ENCODE measurements at places on chromosomes 12 and 14.

GRCh38 chr12:47205532-47206449, 126.0 kb upstream of the AMIGO2 start:
- H3K4me3 ChIP-seq: no peak overlapping the region
- no peaks in the 10 kb centered on the region for H3K27me3 ChIP-seq

GRCh38 chr14:23097786-23098185, 2.5 kb downstream of the C14orf119 start:
- no peak overlapping the region for H3K4me3 ChIP-seq
- no peaks in the 10 kb centered on the region for H3K27me3 ChIP-seq
- no peak overlapping the region for H3K27ac ChIP-seq

- peaks cover 30% of the 10 kb centered on the region for H3K4me1 ChIP-seq
- peaks cover 14% of the 10 kb centered on the region for H3K36me3 ChIP-seq
- no peak overlapping the region for H3K4me3 ChIP-seq
- no peaks in the 10 kb centered on the region for H3K27me3 ChIP-seq
- H3K27ac ChIP-seq: no peak overlapping the region
These were observed 59.7 kb downstream of the LGMN start for GRCh38 chr14:92688434-92689375.

GRCh38 chr14:99137913-99138571, 134.0 kb downstream of the BCL11B start:
- H3K27ac ChIP-seq: no peak overlapping the region
- H3K36me3 ChIP-seq: no peaks in the 10 kb centered on the region
- H3K27me3 ChIP-seq: no peaks in the 10 kb centered on the region
- H3K4me1 ChIP-seq: no peaks in the 10 kb centered on the region
- H3K4me3 ChIP-seq: no peak overlapping the region

GRCh38 chr12:5889381-5890047, 55.5 kb downstream of the ANO2 start:
- peak; percentile 42 for DNase-seq
- H3K4me1 ChIP-seq: no peaks in the 10 kb centered on the region
- H3K36me3 ChIP-seq: no peaks in the 10 kb centered on the region
- H3K27ac ChIP-seq: no peak overlapping the region

DNA sequence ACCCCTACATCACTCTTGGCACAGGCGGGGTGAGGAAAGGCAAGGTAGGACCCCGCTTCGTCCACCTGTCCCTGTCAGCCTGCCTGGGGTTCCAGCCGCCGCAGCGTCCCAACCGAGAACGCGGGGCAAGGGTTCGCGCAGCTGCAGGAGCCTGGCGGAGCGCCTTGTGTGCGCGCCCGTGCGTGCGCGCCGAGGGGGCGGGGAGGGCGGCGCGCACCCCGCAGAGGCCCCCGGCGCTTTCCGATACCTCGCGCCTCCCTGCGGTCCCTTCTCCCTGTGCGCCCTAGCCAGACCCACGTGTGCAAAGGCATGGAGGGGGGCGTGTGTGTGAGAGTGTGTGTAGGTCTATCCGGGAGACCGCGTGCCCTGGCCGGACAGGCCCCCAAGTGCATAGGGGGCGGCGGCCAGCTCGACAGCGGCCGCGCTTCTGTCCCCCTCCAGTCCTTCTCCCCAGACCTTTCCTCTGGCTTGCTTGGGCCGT, 122.4 kb downstream of the TSPAN9 start:
- peak overlapping the region; percentile 94 for H3K27ac ChIP-seq
- H3K27me3 ChIP-seq: no peaks in the 10 kb centered on the region
- peak overlapping the region; percentile 55 for H3K4me3 ChIP-seq
- no peak for DNase-seq
- peaks cover 50% of the 10 kb centered on the region for H3K4me1 ChIP-seq
- H3K36me3 ChIP-seq: no peaks in the 10 kb centered on the region

- H3K4me1 ChIP-seq: no peaks in the 10 kb centered on the region
- no peaks in the 10 kb centered on the region for H3K27me3 ChIP-seq
- H3K4me3 ChIP-seq: no peak overlapping the region
- DNase-seq: no peak
- no peak overlapping the region for H3K27ac ChIP-seq
- H3K36me3 ChIP-seq: peaks cover 33% of the 10 kb centered on the region
These were observed 142.6 kb downstream of the EPS8 start for GRCh38 chr12:15646581-15646980.

- H3K27ac ChIP-seq: no peak overlapping the region
- no peak overlapping the region for H3K4me3 ChIP-seq
- no peak for DNase-seq
- no peaks in the 10 kb centered on the region for H3K36me3 ChIP-seq
- H3K4me1 ChIP-seq: peaks cover 9% of the 10 kb centered on the region
These were observed 3.5 kb upstream of the SEL1L start for GRCh38 chr14:81537193-81537592.

DNA sequence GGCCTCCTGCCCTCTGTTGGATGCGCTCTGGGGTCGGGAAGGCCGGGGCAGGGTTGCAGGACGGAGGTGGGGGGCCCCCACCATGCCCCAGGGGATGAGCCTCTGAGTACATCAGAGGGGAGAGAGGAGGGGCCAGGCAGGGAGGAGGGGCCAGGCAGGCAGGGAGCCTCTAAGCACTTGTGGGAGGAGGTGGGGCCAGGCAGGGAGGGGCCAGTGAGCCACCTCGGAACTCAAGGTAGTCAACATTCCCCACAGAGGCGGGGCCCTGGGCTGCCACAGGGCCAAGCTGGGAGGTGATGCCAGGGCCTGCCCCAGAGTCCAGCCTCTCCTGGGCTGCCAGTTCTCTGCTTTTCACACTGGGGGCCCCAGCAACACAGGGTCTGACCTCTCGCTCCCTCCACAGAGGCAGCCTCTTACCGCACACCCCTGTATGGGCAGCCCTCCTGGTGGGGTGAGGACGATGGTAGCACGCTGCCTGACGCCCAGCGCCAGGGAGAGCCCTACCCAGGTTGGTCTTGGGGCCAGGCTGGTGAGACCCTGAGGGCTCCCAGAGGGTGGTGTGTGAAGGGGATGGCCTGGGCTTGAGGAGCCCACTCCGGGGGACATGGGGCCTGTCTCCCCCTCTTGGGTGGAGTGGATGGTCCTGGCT, 17.4 kb downstream of the CEP170B start:
- H3K36me3 ChIP-seq: peaks cover 35% of the 10 kb centered on the region
- H3K4me3 ChIP-seq: no peak overlapping the region
- no peaks in the 10 kb centered on the region for H3K27me3 ChIP-seq
- no peaks in the 10 kb centered on the region for H3K4me1 ChIP-seq
- no peak for DNase-seq

- H3K36me3 ChIP-seq: no peaks in the 10 kb centered on the region
- H3K4me1 ChIP-seq: no peaks in the 10 kb centered on the region
- H3K27ac ChIP-seq: no peak overlapping the region
- DNase-seq: peak; percentile 74
- H3K27me3 ChIP-seq: no peaks in the 10 kb centered on the region
- no peak overlapping the region for H3K4me3 ChIP-seq
These were observed 31.1 kb downstream of the CCDC177 start for GRCh38 chr14:69543341-69544115.

DNA sequence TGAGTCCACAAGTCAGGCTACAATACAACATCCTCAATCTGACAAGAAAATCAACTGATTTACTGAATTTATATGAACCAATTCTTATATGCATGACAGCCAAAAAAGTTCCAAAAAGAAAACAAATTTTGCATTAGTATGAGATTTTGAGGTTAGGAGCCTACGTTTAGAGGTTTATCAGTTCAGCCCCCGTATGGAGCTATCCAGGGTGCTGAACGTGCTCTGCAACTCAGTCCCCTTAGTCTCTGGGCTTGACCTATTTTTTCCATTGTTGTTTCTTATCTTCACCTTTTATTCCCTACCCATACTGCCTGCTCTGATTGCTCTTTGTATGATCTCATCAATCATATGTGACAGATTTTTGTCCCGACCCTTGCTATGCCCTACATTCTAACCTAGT, 693.0 kb downstream of the NRXN3 start:
- no peak for DNase-seq
- H3K4me1 ChIP-seq: no peaks in the 10 kb centered on the region
- H3K27ac ChIP-seq: no peak overlapping the region
- no peaks in the 10 kb centered on the region for H3K27me3 ChIP-seq
- H3K36me3 ChIP-seq: no peaks in the 10 kb centered on the region

GRCh38 chr12:6383572-6384498, at the start of gene LTBR:
TSS of gene LTBR (plus strand) at chr12:6384162. CDS start at chr12:6384359, 197 bp downstream.
- no peaks in the 10 kb centered on the region for H3K27me3 ChIP-seq
- peak within 1 kb of the TSS; percentile 82 for H3K4me3 ChIP-seq
- peak within 1 kb of the TSS; percentile 91 for H3K27ac ChIP-seq

DNA sequence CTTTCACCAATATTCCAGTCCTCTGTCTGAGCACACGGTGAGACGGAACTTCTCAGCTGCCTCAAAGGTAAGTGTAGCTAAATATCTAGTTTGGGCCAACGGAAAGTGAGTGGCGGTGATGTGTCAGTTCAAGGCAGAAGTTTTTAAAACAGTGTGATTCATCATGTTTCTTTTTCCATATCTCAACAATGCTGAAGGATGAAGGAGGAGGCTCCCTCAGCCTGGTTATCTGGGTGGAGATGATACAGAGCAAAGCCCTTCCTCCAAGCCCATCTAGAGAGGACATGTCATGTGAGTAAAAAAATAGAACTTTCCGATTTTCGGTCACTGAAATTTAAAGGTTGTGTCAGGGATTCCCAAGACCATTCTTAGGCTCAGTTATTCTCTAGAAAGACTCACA, 13.1 kb upstream of the ANP32D start:
- no peaks in the 10 kb centered on the region for H3K4me1 ChIP-seq
- no peak overlapping the region for H3K4me3 ChIP-seq
- H3K36me3 ChIP-seq: no peaks in the 10 kb centered on the region
- H3K27me3 ChIP-seq: no peaks in the 10 kb centered on the region
- no peak for DNase-seq

- no peak overlapping the region for H3K27ac ChIP-seq
- no peaks in the 10 kb centered on the region for H3K27me3 ChIP-seq
- H3K36me3 ChIP-seq: no peaks in the 10 kb centered on the region
- peaks cover 6% of the 10 kb centered on the region for H3K4me1 ChIP-seq
These were observed 97.2 kb upstream of the BBS10 start for GRCh38 chr12:76445462-76445861.

- H3K36me3 ChIP-seq: peaks cover 24% of the 10 kb centered on the region
- no peaks in the 10 kb centered on the region for H3K4me1 ChIP-seq
- no peak overlapping the region for H3K4me3 ChIP-seq
These were observed 293.1 kb upstream of the FKBP4 start for GRCh38 chr12:2501464-2502191.

Data from right atrium auricular region (tissue), 2 donors.